Hematopoietic multipotent progenitor cell treated with erythropoietin and hydrocortisone succinate and interleukin-3 and kit ligand, for 8 days (in vitro differentiated cells): ENCODE measurements at places on chromosomes 3 and 15.

- no peak for DNase-seq
Measured at GRCh38 chr15:100757661-100758060, 122.0 kb upstream of the ALDH1A3 start.

DNA sequence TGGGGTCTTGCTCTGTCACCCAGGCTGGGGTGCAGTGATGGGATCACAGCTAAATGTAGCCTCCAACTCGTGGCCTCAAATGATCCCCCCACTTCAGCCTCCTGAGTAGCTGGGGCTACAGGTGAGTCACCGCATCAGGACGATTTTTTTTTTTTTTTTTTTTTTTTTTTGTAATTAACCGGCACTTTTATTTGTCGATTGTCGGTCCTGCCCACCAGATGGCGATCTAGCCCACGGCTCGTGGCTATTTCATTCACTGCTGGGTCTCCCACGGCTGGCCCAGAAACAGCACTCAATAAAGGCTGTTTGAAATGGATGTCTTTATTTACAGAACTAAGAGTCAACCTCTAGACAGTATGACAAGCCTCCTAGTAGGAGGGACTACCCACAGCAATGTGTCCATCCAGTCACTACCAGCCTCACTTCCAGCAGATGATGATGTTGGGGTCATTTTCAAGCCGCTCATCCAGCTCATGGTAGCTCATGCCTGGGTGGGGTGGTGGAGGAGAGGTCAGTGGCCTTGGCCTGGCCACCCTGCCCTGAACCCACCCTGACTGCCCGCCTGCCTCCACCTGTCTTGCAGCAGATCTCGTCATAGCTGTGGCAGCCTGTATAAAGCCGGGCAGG lies 1.8 kb upstream of the ZMYND10 start:
- peak; percentile 86 for DNase-seq

DNA sequence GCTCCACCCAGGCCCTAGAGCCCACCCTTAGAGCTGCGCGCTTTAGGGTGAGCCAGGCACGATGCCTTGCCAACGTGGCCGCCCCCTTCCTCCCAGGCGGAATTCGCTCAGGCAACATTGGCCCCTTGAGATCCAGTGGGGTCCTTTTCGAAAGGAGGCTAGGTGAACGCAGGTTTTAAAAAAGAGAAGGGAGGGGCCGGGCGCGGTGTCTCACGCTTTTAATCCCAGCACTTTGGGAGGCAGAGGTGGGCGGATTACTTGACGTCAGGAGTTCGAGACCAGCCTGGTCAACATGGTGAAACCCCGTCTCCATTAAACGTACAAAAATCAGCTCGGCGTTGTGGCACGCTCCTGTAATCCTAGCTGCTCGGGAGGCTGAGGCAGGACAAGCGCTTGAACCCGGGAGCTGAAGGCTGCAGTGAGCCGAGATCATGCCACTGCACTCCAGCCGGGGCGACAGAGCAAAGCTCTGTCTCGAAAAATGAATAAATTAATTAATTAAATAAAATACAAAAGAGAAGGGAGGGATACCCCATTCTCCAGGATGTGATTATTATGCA lies 984 bp upstream of the RPP25 start:
- DNase-seq = no peak

- DNase-seq = no peak
Measured at GRCh38 chr3:172309741-172310427, 138.4 kb downstream of the GHSR start.

DNA sequence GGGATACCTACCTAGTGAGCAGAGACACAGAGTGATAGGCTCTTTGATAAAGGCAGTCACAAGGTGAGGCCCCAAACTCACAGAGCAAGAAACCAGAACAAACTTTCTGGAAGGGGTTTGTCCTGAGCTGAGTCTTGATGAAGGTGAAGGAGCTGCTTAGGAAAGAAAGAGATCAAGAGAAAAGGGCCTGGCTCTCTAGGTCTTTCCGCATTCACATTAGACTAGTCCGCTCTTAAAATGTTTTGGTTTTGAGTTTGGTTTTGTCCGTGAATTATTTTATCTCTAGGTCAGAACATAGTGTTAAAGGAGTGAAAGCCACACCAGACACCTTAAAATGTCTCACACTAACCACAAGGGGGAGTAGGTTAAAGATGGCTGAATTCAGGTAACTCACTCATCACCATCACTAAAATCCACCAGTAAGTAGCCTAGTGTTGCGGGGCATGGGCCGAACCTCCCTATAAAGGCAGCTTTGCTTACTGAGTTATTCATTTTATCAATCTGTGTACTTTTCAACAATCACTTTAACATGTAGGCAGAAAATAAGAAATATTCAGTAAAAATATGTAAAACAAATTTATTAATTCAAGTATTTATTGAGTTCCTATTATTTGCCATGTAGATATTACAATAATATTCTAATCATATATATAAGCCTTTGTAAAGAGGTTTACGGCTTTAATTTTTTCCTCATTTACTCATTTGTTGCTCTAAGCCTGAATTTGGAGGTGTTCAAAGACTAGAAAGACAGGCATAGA lies 121.5 kb upstream of the TSC22D2 start:
- peak; percentile 59 for DNase-seq

- no peak for DNase-seq
Measured at GRCh38 chr15:38029736-38030135, 95.3 kb downstream of the TMCO5A start.

DNA sequence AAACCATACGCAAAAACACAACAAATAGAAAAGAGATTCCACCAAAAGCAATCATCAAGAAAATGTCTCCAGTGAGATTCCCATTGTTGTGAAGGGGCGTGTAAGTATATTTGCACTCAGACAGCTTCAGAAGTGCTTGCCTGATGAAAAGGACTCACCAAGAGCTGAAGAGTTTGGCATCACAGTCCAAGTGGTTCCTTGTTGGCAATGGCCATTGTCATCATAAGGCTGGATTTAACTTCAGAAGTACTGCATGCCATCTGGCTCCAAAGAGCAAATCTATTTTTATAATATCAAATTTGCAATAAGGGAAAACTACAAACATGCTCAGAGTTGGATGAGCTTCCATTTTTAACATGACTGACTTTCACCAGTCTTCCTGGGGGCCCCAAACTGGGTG lies 505.3 kb upstream of the NR2F2 start:
- no peak for DNase-seq

DNA sequence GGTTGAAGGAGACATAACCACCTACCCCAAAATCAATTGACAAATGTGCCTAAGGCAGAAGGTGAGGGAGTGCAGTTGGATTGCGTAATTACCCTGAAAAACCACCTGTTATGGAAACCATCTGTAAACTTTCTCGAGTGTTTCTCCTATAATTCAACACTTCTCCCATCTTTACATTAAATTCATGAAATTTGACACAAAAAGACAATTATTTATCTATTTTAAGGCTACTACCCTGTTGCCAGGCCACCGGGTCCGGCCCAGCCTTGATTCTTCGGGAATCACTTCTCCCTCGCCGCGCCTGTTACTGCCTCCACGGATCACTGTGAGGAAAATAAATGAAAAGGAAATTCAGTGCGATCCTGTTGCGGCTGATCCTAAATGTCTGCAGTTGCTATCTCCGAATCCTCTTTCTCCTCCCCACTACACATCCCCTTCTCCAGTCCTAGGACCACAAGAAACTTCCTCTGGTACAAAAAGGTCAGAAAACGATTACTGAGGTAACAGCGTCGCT lies 646 bp downstream of the IQCB1 start:
- DNase-seq = peak; percentile 8

- no peak for DNase-seq
Measured at GRCh38 chr15:66494262-66494661, 3.3 kb downstream of the SNAPC5 start.

GRCh38 chr3:128735287-128735686 lies 9.3 kb downstream of the RAB7A start:
- DNase-seq = no peak

DNA sequence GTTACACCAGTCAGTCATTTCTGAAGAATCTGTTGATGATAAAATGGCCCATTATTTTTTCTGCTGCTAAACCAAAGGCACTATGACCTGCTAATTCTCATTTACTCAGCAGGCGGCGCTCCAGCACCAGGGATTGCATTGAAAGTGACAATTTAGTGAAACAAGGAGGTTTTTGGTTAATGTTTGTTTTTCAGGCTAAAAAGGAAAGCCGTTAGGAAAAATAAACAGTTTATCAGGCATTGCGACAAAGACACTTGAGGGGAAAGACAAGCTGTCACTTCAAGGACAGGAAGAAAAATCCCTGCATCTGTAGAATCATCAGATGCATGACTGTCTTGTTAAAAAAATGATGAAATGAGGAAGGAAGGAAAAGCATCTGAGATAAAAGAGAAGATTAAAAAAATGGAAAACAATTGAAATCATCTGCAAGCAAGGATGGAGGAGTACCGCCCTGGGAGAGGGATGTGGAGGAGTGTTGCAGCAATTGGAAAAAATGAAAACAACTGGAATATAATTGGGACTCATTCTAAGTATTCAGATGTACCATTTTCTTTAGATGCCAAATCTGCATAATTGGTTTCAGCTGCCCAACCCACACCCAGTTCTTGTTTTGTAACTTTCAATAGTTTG lies 54.0 kb downstream of the NR1D2 start:
- peak; percentile 76 for DNase-seq

- no peak for DNase-seq
Measured at GRCh38 chr3:41258239-41258800, 59.0 kb downstream of the CTNNB1 start.

DNA sequence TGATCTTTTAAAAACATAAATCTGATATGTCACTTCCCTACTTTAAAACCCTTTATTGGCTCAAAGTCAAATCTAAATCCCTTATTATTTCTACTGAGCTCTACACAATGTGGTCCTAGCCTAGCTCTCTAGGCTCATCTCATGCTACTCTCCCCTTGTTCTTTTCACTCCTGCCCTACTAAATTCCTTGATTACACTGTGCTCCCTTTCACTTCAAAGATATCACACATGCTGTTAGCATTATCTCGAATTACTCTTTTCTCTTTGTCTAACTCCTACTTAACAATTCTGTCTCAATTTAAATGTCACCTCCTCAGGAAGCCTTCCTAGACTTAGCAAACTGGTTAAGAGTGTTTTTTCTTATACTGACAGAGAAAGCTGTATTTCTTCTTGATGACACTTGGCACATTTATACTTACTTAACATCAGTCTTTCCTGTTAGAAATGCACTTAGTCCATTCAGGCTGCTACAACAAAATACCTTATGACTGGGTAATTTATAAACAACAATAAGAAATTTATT lies 102.0 kb downstream of the SCAPER start:
- no peak for DNase-seq

GRCh38 chr15:68726246-68726645 lies 94.4 kb downstream of the ANP32A start:
- DNase-seq = no peak

GRCh38 chr3:27746838-27747237 lies 24.7 kb upstream of the EOMES start:
- no peak for DNase-seq

DNA sequence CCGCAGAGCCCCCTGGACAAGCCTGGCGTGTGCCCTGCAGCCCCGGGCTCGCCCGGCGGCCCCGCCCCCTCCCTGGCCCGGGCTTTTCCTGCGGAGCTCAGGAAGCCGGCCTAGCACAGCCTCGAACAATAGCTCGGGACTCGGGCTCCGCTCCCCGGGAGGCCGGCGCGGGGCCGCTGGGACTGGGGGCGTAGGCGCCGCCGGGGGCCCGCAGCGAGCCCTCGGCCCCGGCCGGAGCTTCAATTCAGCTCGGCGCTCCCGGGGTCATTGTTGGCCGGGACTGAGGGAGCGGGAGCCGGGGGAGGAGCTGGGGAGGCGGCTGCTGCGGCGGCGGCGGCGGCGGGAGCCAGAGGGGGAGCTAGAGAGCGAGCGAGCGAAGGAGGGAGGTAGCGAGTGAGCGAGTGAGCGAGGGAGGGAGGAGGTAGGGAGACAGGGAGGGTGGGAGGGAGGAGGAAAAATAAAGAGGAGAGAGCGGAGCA lies 41.0 kb upstream of the ROPN1 start:
- DNase-seq = peak; percentile 64

GRCh38 chr15:66749841-66750575 lies 48.0 kb downstream of the SMAD6 start:
- DNase-seq = no peak

- no peak for DNase-seq
Measured at GRCh38 chr3:61897848-61898247, 336.5 kb downstream of the PTPRG start.

GRCh38 chr3:153291059-153291685 lies 129.1 kb downstream of the RAP2B start:
- peak; percentile 48 for DNase-seq

GRCh38 chr3:71245971-71246880 lies 337.3 kb downstream of the FOXP1 start:
- peak; percentile 60 for DNase-seq

DNA sequence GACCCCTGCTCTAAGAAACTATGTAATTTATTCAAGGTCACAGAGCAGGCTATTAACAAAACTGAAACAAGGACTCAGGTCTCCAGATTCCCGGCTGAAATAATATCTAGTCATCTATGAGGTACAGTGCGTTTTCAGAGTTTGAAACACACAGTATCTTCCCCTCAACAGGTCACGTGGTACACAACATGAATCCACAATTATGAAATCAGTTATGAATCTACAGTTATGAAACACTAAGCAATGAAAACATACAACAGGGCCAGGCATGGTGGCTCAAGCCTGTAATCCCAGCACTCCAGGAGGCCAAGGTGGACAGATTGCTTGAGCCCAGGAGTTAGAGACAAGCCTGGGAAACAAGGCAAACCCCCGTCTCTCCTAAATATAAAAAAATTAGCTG lies 72.7 kb downstream of the FSIP1 start:
- no peak for DNase-seq

DNA sequence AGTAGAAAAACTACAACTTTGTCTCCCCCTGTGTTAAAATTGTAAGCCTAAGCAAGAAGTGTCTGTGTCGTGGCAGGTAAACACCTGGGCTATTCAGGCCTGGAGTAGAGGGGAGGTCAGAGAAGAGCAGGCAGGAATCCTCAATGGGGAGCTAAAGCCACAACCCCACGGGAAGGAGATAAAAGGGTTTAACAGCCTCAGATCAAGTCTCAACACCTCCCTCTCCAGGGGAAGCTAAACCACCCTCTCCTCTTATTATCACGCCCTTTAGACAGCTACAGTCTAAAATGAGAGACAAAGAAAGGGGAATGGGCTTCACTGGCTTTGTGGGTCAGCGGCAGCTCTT lies 11.6 kb downstream of the ETV5 start:
- DNase-seq = no peak

DNA sequence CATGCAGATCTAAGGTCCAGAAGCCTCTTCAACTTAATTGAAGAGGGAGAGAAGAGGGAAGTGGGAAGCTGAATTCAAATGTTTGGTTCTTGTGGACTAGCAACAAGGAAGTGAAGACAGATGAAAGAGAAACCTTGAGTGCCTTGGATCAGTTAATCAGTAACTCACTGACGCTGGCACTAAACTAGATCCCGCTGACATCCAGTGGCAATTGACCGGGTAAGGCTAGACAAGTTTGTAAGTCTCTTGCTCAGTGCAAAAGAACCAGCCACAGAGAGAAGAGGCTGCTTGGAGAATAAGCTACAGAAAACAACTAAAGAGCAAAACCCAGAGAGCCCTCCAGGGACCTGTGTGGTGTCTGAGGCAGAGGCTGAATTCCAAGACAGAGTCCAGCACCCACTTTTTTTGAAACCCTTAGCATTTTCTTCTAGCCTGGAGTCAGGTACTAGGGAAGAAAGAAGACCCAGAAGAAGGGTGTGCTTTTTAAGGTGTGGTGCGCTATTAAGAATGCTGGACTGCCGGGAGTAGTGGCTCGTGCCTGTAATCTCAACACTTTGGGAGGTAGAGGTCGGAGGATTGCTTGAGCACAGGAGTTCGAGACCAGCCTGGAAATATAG lies 6.9 kb downstream of the PLCH1 start:
- DNase-seq = no peak
